Left kidney (tissue), 8 donors: ENCODE measurements at places on chromosomes 16 and 17.
A peak's percentile ranks its signal among the peaks of the same experiment; 100 is the strongest.

DNA sequence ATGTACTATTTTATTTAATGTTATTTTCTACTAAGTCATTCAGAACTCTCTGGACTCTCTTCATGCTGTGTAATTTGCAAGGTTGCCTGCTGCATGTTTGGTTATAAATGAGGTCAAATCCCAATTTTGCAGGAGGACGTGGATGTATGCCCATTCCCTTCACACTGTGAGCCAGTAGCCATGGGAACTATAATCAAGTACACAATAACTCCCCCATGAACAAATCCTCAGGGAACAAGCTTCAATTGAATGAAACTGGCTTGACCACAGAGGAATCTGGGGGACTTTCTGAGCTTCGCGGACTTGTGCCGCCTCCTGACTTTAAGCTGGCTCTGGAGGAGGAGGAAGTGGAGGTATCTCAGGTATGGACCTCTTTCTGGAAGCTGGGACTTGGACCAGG lies 14.6 kb upstream of the KCTD13 start:
- DNase-seq: no peak

DNA sequence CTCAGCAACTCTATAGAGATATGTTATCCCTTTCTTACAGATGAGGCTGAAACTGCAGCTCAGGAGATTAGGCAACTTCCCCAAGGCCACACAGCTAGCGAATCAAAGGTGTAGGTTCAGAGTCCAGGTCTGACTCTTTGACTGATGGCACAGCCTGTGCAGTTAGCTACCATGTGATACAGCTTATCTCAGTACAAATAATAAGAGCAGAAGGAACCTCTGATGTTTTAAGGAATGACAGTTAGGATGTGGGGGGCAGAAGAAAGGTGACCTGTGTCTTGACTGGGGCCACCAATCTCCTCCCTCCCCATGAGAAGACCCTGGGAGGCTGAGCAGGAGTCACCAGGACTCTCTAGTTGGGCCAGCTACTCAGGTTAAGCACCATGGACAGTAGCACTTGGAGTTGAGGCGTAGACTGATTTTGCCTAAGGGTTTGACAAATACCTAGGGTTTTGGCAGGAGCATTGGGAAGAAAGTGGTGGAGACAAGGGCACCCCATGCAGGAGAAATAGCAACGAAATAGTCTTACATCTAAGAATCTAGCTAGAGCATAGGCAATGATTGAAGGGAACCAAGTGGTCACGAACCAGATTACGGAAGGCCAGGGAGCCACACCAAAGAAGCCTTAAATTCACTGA lies 22.8 kb upstream of the ACSM2B start:
- DNase-seq: no peak

DNA sequence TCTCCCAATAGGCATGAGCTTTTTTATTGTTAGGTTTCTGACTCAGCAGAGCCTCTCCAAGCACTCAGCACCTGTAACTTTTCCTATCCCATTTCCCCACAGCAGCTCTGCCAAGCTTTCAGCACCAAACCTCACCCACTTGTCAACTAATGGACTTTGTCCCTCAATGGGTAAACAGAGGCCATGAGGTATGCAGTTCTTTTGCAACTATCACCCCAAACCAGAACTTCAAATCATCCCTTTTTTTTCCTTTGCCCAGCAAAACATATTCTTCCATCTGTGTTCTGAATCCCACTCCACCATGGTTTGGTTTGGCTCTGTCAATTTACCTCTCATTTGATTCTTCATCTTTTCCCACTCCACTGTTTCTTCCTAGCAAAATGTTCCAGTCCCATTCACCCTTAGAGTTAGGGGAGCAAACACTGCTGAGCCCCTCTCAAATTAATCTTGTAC lies 58.1 kb downstream of the TOX3 start:
- DNase-seq: no peak

- DNase-seq: peak; percentile 66
Measured at GRCh38 chr16:2090777-2091546, 43.2 kb downstream of the TSC2 start.

DNA sequence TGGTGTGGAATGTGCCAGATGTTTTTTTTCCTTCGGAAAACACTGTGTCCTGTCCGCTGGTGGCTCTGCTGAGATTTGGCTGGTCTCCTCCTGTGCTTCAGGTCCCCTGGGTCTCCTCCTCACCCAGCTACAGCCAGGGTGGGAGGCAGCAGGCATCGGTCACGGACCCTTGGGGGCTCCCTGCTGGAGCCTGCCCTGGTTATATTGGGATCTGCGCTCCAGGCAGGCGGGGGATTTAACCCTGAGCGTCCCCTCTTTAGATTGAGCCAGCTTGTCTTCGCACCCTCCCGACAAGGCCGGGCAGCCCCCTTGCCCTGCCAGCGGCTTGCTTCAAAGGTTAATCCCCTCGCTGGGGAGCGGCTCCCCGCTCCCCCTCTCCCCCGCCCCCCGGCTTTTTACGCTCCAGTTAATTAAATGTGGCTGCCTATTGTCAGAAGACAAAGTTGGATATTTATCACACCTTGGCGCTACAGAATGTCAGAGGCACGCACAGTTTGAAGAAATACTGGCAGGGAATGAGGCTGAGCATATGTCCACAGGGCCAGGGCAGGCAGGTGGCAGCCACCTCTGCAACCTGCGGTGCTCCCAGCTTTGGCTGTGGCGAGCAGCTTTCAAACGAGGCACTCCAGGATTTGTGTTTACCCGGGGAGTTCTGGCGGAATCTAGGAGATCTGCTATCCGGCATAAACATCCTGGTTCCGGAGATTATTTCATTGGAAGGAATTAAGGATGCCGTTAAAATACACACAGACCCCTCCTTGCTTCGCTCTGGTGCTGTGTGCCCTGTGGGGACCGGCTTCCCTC lies 38.2 kb upstream of the GSE1 start:
- no peak for DNase-seq

- no peak for DNase-seq
Measured at GRCh38 chr16:74224828-74225612, 71.6 kb upstream of the PSMD7 start.

GRCh38 chr16:84950906-84951305 lies 60.4 kb downstream of the ZDHHC7 start:
- no peak for DNase-seq

DNA sequence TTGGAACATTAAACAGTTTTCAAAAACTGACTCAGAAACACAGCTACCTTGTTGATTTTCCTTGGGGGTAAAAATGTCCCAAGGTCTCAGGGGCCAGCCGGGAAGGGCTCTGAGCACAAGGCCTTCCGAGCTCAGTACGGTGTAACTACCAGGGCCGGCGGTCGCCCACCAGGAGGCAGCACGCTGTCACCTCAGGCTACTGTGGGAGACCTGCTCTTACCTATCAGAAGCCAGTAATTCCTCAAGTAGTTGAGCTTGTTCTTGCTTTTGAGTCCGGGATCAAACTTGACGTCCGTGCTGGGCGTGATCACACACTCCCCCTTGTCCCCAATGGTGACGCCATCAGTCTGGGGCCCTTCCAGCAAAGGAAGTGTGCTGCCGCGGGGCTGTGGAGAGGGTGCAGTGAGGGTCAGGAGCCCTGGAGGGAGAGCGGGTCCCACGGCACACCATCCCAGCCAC lies 43.4 kb upstream of the ICAM2 start:
- peak; percentile 65 for DNase-seq

GRCh38 chr17:35148144-35148543 lies 527 bp downstream of the UNC45B start:
- DNase-seq: no peak
